PC-3 (cell line): ENCODE measurements at places on chromosomes 4 and X. TPM values are rescaled to one million over a fixed set of nuclear protein-coding genes. Genes with fewer than 3 reads are reported as not detected.

Gene ARHGEF38
- total RNA-seq = 2.0 and 5.9 TPM in 2 replicates

DNA sequence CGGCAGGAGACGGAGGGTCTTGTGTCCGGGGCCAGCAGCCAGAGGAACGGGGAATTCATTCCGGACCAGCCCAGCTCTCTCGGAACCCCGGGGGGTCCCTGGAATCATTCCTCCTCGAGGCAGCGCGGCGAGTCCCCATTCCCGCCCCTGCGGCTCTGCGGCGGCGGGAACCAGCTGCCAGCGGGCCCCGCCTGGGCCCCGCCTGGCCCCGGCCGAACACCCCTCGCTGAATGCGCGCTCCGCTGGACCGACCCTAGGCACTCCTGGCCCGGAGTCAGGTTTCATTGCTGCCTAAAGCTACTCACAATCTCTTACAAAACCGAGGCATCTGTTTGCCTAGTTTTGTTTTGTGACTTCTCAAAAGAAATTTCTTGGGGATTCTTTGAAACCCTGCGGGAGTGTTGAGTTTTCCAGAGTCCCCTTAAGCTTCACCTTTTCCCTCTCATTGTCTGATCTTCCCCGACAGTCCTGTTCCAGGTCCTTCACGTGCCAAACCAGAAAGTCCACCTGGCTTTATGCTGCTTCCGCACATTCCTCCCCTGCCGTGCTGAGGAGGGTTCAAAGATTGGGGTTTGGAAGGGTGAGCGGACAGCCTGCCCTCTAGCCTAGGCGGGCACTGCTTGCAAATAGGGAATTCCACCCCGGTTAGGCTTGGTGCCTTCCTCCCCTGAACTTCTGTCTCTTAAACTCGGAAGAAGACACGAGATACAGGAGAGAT, 789 bp downstream of the ARHGAP10 start:
- peak; percentile 35 for DNase-seq

GRCh38 chr4:27714073-27714472, 853.4 kb downstream of the STIM2 start:
- peak; percentile 88 for DNase-seq

Gene F8A1
- 13.6 and 16.8 TPM in 2 replicates for total RNA-seq

- DNase-seq = peak; percentile 77
Measured at GRCh38 chr4:182925298-182925757, 8.1 kb upstream of the DCTD start.

DNA sequence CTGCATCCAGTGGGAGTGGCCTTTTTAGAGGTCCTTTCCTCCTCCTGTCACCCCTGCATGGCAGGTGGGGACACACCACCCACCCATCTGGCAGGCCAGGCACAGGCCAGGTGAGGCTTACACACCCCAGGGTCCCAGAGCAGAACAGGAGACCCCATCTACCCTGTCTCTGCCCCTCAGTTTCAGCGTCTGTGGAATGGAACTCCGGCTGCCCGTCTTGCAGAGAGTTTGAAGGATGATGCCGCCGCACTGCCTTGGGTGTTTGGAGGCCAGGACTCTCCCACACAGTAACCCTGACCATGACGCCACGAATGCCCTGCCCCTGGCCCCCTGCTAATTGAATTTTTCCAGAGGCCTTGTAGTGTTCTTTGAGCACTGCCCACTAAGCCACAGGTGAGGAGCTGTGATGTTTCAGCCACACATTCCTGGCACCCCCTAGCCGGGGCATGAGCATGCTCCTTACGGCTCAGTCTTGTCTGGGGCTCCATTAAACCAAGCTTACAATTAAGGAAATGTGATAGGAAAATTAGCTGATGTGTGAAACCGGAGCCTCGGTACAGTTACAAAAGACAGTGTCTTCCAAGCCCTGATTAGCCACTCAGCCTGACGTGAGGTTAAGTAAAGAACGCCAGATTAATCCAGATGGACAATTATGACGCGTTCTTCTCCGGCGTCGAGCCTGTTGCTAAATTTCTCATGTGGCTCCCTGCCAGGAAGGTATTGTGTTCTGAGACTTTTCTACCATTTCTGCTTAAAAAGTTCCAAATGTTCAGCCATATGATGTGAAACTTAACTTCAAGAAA, 39.3 kb downstream of the HMX1 start:
- DNase-seq = no peak

Gene CCNG2
- 7.7 and 8.0 TPM in 2 replicates for total RNA-seq

Gene TEX13B
- not detected in 2 replicates for total RNA-seq

Gene DUSP21
- total RNA-seq = not detected in 2 replicates

Gene NEUROG2
- not detected in 2 replicates for total RNA-seq

DNA sequence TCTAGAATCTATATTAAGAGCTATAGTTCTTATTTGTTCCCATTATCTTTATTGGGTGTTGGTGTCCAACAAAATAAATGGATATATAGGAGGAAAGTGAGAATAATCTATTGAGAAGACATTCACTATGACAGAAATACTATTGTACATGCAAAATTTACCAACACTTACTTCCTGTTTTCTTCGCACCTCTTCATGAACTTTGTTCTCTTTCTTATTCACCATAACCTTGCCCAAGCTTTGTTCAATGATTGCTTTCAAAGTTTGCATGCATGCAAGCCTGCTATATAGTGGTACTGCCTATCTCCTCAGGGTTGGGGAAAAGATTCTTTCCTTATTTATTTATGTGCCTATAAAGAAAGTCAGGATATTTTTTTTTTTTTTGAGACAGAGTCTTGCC, 176.4 kb upstream of the JADE1 start:
- no peak for DNase-seq

Gene TLR8
- total RNA-seq = not detected in 2 replicates

DNA sequence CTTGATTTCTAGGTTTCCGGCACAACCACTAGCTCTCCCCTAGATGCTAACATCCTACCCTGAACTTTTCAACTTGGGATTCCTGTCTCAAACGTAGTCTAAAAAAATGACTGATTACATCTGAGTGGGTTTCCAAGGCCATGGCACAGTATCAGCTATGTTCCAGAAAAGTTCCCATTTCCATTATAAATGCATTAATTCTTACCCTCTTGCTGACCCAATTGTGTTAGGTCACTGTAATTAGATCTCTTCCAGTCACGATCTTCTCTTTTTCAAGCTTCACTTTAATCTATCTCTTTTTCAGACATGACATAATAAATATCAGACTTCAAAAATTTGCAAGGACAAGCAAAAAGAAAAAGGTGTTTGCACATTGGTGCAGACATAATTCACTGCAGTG, 50.6 kb upstream of the PDE5A start:
- DNase-seq = no peak

Gene AKAP17A
- 36.8 and 41.5 TPM in 2 replicates for total RNA-seq

Gene PRR27
- not detected in 2 replicates for total RNA-seq

Gene IQSEC2
- total RNA-seq = 8.5 and 19.3 TPM in 2 replicates

GRCh38 chrX:25005382-25006185, 10.2 kb downstream of the ARX start:
- no peak for DNase-seq

GRCh38 chr4:41746025-41746439, 2.5 kb downstream of the PHOX2B start:
- DNase-seq = no peak

DNA sequence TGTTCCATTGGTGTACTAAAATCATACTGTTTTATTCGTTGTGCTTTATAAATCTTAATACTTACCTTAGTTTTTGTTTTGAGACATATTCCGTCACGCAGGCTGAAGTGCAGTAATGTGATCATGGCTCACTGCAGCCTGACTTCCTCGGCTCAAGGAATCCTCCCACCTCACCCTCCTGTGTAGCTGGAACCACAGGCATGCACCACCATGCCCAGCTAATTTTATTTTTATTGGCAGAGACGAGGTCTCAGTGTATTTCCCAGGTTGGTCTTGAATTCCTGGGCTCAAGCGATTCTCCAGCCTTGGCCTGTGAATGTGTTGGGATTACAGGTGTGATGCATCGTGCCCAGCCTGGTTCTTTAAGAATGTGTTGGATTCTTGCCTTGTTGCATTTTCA, 24.4 kb upstream of the DCK start:
- no peak for DNase-seq

DNA sequence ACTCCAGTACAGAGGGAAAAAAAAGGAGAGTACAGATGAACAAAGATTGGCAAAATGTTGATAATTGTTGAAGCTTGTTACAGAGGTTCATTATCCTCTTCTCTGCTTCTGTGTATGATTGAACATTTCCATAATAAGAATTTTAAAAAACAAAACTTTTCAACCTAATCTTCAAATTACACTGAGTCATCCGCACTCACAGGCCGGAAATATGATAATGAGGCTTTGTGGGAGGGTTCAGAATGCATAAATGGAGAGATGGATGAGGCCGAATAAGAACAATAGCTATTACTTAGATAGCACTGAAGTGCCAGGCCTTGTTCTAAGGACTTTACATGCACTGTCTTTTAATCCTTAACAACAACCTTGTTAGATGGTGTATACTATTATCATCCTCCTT, 4.6 kb upstream of the ERCC6L start:
- DNase-seq = peak; percentile 41

GRCh38 chr4:74958881-74959280, 26.0 kb downstream of the PARM1 start:
- DNase-seq = no peak

- peak; percentile 33 for DNase-seq
Measured at GRCh38 chr4:96352051-96352517, 512.2 kb downstream of the PDHA2 start.

DNA sequence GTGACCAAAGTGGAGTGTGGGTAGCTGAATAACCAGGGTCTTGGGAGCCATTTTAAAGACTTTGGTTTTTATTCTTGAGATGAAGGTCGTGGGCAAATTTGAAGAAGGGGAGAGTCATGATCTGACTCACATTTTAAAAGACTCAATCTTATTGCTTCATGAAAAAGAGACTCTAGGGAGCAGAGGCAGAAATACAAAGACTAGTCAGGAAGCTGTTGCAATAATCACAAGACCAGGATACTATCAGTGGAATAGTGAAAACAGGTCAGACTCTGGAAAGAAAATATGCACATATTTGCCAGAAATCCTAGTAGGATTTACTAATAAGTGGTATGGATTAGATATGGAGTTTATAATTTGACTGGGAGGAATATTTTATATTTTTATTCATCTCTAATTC, 448.4 kb downstream of the RAPGEF2 start:
- DNase-seq = no peak

- DNase-seq = peak; percentile 58
Measured at GRCh38 chr4:168694667-168695066, 197.8 kb downstream of the PALLD start.

GRCh38 chrX:19070555-19070994, 51.7 kb downstream of the ADGRG2 start:
- DNase-seq = no peak

- peak; percentile 76 for DNase-seq
Measured at GRCh38 chr4:6749340-6750171, 33.0 kb upstream of the KIAA0232 start.

GRCh38 chrX:9825129-9825790, 39.0 kb downstream of the SHROOM2 start:
- DNase-seq = no peak

GRCh38 chrX:15804563-15804962, 14.3 kb downstream of the ZRSR2 start:
- no peak for DNase-seq

- DNase-seq = no peak
Measured at GRCh38 chr4:48024522-48024921, 8.0 kb downstream of the NIPAL1 start.

GRCh38 chr4:70801265-70801809, 38.4 kb downstream of the GRSF1 start:
- DNase-seq = no peak

DNA sequence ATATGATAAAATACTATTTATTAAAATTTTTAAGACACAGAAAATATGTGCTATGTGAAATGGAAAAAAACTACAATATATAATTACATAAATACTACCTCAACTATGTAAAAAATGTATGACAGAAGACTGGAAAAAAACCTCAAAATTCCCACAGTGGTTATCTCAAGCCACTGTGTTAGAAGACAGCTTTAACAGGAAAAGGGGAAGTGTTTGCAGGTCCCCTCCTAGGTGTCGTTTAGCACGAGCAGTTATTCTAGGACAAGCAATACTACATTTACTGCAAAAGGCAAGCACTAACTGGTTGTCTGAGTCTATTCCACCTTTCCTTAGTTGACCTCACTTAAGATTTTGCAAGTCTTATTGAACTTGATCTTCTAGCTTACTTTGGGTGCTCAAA, 44.9 kb upstream of the PHF8 start:
- DNase-seq = no peak

- peak; percentile 87 for DNase-seq
Measured at GRCh38 chrX:37883196-37883595, 35.8 kb upstream of the DYNLT3 start.

GRCh38 chr4:48350871-48351270, 9.5 kb downstream of the SLAIN2 start:
- no peak for DNase-seq

Gene AMBN
- total RNA-seq = not detected in 2 replicates

- peak; percentile 16 for DNase-seq
Measured at GRCh38 chr4:153541456-153542096, 75.4 kb downstream of the TMEM131L start.

- no peak for DNase-seq
Measured at GRCh38 chrX:78746496-78746895, 1.0 kb upstream of the LPAR4 start.
